ENCODE measurements at places on chromosomes 5 and 9.

- DNase-seq: peak; percentile 64
Measured at GRCh38 chr9:127913682-127914081, 3.2 kb downstream of the ST6GALNAC4 start.

- no peak for DNase-seq
Measured at GRCh38 chr9:1332156-1332555, 282.0 kb downstream of the DMRT2 start.

GRCh38 chr5:76081811-76082771 lies 1.1 kb upstream of the SV2C start:
- no peak for DNase-seq

DNA sequence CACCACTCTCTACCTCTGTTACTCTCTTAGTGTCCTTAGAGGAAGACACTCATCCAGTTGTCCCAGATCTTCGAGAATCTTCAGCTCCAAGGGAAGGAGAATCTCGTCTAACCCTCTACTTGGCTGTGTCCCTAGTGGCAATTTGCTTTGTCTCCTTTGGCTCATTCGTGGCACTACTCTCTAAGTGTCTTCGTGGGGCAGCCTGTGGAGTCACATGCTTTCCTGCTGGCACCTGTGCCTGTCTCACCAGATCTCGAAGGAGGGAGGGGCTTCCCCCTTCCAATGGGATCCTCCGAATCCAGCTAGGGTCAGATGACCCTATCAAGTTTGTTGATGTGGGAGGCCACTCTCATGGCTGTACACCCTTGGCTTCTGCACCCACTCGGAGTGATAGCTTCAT lies 1.8 kb upstream of the PCDHGC5 start:
- DNase-seq: no peak

DNA sequence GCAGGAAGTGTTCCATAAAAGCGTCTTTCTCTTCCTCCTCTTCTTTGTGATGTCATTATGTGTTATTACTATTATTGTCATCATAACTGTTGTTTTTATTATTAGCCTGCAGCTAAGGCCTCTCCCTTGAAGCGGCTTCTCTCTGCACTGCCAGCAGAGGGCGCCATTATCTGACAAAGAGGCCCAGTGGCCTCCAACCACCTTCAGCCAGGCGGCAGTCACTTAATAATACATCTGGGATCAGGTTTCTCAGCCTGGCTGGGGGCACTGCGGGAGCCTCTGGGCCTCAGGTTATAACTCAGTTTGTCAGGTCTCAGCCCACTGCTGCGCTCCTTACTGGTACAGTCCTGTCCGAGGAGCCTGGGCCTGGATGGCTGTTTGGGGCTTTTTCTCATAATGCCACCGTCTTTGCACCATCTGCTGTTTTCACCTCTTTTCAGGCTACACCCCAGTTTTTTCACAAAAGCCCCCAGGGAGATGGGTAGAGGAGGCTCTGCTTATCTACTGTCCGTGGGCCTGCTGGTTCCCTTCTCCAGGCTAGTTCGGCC lies 281.9 kb downstream of the NSG2 start:
- peak; percentile 46 for DNase-seq

DNA sequence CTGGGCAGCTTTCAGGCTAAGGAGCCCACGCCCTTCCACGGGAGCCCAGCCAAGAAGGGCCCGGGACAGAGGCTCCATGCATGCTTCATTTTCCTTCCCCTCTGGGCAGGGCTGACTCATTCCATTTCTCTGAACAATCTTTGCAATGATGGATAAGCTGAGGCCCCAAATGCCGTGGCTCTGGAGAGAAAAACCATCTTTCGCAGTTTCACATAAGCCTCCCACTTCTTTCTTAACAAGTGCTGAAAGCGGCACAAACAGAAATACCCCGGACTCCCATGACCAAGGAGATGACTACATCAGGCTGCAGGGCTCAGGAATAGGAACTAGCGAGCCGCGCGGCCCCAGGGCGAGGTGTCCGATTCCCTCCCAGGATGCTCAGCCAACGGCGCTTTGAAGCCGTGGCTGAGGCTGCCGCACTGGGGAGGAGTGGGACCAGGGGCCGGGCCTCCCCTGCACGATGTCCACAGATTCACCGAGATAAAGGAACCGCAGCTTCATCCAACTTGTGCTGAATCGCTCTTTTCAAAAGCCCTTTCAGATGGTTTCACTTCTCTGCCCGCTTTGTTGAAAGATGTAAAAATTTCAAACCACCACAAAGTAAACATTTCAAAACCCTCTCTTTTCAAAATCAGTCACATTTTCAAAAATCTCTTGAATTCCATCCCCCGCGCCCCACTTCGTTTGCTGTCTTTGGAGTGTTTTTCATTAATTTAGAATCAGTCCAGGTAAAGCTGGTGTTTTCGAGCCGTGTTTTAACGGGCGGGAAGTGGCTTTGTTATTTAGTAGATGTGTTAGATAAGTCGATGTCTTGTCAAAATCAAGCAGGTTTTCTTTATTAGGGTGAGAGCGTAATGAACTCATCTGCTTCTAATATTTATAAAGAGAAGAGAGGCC lies 96.5 kb upstream of the LMX1B start:
- DNase-seq: no peak

DNA sequence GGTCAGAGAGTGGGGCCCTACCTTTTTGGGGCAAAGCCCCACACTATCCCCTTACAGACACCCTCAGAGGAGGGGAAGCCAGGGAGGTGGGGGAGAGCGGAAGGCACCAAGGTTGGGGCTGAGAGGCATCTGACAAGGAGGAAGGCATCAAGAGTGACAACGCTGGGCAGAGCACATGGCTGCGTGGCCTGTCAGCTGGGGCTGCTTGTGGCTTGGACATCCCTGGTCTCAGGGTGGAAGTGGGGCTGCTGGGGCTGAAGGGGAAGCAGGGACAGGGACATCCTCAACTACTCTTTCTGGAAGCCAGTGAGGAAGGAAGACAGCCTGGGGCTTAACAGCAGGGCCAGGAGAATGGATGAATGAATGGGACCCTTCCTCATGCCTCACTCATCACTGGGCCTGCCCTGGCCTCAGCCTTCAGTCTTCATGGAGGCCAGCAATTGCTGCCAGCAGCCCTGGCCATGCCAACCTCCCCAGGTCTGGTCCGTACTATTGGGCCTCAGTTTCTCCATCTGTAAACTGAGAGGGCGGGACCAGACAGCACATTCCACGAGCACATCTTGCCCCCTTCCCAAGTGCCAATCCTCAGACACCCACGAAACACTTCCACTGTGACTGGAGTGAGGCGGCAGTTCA lies 993 bp upstream of the RALGDS start:
- DNase-seq: no peak

DNA sequence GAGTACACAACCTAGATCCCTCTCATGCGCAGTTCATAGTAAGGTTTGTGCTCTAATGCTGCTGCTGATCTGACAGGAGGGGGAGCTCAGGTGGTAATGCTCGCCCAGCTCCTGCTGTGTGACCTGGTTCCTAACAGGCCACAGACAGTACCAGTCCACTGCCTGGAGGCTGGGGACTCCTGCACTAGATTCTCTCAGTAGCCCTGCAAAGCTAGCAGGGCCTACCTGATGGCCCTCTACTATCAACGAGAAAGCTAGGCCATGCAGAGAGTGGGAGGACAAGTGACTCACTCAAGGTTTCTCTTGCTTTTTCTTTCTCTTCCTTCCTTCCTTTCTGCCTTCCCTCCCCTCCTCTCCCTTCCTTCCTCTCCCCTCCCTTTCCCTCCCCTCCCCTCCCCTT lies 55.1 kb upstream of the TEX48 start:
- DNase-seq: no peak

DNA sequence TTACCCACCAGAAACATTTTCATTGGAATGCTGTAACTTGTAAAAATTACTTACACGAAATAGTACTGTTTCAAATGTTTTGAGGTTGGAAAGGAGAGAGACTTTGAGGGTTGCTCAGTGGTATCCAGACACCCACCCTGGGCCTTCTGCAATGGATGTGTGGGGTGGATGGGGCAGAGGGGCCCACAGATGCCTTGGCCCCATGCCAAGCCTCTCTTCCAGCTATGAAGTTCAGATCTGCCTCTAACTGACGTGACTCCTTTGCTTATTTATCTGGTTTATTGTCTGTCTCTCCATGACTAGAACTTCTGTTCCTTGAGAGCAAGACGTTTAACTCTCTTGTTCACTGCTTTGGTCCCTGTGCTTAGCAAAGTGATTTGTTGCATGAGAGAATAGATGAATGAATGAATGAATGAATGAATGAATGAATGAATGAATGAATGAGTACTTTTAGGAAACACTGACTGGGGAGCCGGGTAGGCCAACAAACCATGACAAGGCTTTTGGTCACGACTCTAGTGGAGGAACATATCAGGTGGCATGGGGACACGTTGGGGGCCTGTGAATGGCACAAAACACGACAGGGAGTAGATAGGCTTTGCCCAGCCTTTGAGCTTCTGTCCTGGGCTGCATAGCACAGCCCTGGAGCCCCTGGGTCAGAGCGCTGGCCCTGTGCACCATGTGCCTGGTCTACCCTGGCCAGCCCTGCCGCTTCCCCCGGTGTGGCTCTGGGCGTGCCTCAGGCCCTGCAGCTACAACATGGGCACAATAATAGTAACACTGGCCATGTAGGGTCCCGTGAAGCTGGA lies 31.8 kb downstream of the AK8 start:
- no peak for DNase-seq

- no peak for DNase-seq
Measured at GRCh38 chr5:148205044-148205806, 2.4 kb downstream of the SPINK6 start.

DNA sequence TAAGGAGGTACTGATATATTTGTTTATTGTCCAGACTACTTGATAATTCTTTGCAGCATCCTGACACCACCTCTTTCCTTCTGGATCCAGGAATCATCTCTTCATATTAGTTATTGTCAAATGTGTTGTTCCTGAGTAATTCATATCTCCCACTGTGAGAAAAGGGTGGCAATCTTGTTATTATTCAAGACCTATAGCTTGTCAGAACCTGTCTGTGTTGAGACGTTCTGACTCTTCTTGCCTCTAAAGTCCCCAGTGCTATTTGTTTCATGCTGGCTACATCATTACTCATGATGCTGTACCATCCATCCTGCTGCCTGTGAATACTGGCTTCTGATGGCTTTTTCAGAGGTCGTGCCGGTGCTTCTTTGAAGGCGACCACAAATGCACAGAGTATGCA lies 68.7 kb upstream of the TAF11L2 start:
- DNase-seq: no peak

GRCh38 chr9:100465274-100465673 lies 7.7 kb upstream of the TMEFF1 start:
- DNase-seq: no peak

GRCh38 chr5:95780597-95780996 lies 41.9 kb downstream of the GLRX start:
- no peak for DNase-seq

GRCh38 chr5:132090107-132090506 lies 16.5 kb downstream of the CSF2 start:
- no peak for DNase-seq

DNA sequence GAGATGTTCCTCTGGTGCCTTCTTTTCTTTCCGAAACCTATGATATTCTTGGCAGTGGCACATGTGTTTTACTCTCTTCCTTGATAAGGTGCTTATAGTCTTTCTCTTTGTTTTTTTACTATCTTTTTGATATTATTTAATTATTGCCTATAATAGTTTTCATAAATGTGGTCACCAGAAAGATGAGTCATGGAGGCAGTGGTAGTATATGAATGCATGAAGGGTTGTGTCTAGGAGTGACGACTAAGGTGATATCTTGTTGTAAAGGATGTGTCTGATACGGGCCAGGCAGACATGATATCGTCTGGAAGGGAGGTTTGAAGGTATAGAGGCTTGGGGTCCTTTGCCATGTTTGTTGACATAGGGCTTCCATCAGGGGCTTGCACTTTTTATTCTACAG lies 36.8 kb downstream of the SLC44A1 start:
- DNase-seq: no peak

DNA sequence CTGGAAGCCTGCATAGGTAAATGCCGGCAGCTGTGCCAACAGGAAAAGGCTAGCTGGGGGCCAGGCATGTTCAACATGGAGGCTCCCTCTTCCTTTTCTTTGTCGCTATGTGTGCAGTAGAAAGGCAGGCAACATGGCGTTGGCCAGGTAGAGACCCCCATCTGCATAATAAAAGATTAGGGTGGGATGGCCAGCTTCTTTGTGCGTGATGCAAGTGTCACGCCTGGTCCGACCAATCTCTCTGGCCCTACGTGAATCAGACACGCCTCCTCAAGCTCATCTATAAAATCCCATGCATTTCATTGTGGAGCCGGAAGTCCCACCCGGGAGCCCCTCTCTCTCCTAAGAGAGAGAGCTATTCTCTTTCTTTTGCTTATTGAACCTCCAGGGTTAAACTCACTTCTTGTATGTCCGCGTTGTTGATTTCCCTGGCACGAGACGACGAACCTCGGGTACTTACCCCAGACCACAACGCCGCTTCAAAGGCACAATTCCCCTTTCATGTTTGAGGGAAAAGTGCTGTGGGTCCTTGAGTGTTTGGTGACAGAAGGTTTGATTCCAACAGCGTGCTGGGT lies 25.0 kb upstream of the C5orf47 start:
- DNase-seq: peak; percentile 49

DNA sequence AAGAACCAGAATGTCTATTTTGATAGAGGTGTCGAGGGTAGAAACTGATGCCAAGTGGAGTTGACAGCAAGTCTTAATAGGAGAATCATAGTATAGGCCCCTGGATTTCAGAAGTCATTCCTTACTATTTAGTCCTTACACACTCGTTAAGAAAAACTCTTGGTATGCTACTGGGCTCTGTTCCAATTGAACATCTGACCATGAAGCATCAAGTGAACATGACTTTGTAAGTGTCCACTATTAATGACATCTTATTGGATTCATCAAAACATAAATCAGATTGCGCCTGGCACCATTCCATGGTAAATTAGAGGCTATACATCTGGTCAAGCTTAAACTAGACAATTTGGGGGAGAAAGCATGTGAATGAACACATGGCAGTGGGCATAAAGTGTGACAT lies 1056.5 kb upstream of the EDIL3 start:
- DNase-seq: no peak

GRCh38 chr5:176870110-176870591 lies 29.0 kb downstream of the HK3 start:
- peak; percentile 24 for DNase-seq

GRCh38 chr9:113709721-113710120 lies 166.4 kb upstream of the ZNF618 start:
- peak; percentile 1 for DNase-seq

GRCh38 chr9:28547527-28547926 lies 974.2 kb upstream of the C9orf72 start:
- no peak for DNase-seq

DNA sequence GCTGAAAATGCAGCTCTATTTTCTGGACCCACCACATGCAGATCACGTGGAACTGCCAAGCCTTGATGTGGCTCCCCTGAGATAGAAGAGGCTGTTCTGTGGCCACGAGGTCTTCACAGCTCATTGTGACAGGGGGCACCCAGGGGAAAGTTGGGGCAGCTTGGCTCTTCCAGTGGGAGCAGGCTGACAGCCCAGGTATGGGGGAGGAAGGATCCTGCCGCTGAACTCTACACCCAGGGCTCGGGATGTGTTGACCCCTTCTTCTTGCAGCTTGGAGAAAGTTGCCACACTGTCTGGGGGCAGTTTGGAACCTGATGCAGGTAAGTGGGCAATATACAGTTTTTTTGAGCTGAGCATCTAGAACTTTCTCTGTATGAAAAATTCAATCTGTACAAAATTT lies 133.6 kb upstream of the PITX1 start:
- DNase-seq: no peak

- DNase-seq: no peak
Measured at GRCh38 chr5:113612060-113612496, 98.6 kb downstream of the YTHDC2 start.
